Right cardiac atrium (tissue), 5 donors: ENCODE measurements at places on chromosomes 2 and 18. TPM values are rescaled to one million over a fixed set of nuclear protein-coding genes. Genes with fewer than 3 reads are reported as not detected.

MZT2B gene
- 239 TPM for total RNA-seq

SMYD1 gene
- total RNA-seq = 147 TPM

EDAR gene
- total RNA-seq = not detected

HSPD1 gene
- total RNA-seq = 150 TPM

FHOD3 gene
- 147 TPM for total RNA-seq

UGT1A3 gene
- not detected for total RNA-seq

UGT1A6 gene
- not detected for total RNA-seq

LYPD6B gene
- total RNA-seq = not detected

MSTN gene
- 0.20 TPM for total RNA-seq

DIS3L2 gene
- total RNA-seq = 25.4 TPM

AKAIN1 gene
- total RNA-seq = not detected

ARHGEF33 gene
- 0.31 TPM for total RNA-seq

KIF1A gene
- total RNA-seq = 74.4 TPM

PJVK gene
- total RNA-seq = 2.4 TPM

AGXT gene
- not detected for total RNA-seq

CHAC2 gene
- total RNA-seq = 3.5 TPM

GBX2 gene
- total RNA-seq = not detected

DSG4 gene
- total RNA-seq = not detected

PLB1 gene
- total RNA-seq = 2.2 TPM

CD226 gene
- 1.3 TPM for total RNA-seq

RIT2 gene
- total RNA-seq = not detected

CD8A gene
- 0.71 TPM for total RNA-seq

CNTNAP5 gene
- total RNA-seq = not detected

PLA2R1 gene
- 4.7 TPM for total RNA-seq

EML6 gene
- 0.26 TPM for total RNA-seq

GPR35 gene
- 1.2 TPM for total RNA-seq

LOXHD1 gene
- total RNA-seq = 0.15 TPM

ABCA12 gene
- not detected for total RNA-seq

GLS gene
- total RNA-seq = 92.7 TPM

OBSL1 gene
- total RNA-seq = 281 TPM

ITGA4 gene
- 1.1 TPM for total RNA-seq

SERPINB10 gene
- not detected for total RNA-seq

KLHL41 gene
- total RNA-seq = 82.1 TPM

SRSF7 gene
- 68.2 TPM for total RNA-seq

SLC23A3 gene
- total RNA-seq = 0.56 TPM

KANSL3 gene
- total RNA-seq = 33.9 TPM

CPLX4 gene
- not detected for total RNA-seq

RGPD3 gene
- 0.25 TPM for total RNA-seq

C1D gene
- total RNA-seq = 20.9 TPM

CYBRD1 gene
- total RNA-seq = 118 TPM

SH3YL1 gene
- total RNA-seq = 16.3 TPM

LINC00305 gene
- total RNA-seq = not detected

DES gene
- 7,210 TPM for total RNA-seq

LCT gene
- not detected for total RNA-seq

TUBA3E gene
- 17.2 TPM for total RNA-seq

STARD6 gene
- not detected for total RNA-seq

PTPRM gene
- 63.4 TPM for total RNA-seq

NEU2 gene
- not detected for total RNA-seq

PPP1R1C gene
- 18.0 TPM for total RNA-seq

CENPA gene
- total RNA-seq = not detected

STPG4 gene
- not detected for total RNA-seq

PRSS56 gene
- total RNA-seq = not detected

RPRM gene
- total RNA-seq = not detected

ABCG5 gene
- total RNA-seq = not detected

MC2R gene
- total RNA-seq = not detected

COL4A3 gene
- total RNA-seq = 6.2 TPM

SPDYA gene
- total RNA-seq = 0.56 TPM
